ENCODE measurements at places on chromosomes 16 and 17. TPM values are rescaled to one million over a fixed set of nuclear protein-coding genes. Genes with fewer than 3 reads are reported as not detected.

DNA sequence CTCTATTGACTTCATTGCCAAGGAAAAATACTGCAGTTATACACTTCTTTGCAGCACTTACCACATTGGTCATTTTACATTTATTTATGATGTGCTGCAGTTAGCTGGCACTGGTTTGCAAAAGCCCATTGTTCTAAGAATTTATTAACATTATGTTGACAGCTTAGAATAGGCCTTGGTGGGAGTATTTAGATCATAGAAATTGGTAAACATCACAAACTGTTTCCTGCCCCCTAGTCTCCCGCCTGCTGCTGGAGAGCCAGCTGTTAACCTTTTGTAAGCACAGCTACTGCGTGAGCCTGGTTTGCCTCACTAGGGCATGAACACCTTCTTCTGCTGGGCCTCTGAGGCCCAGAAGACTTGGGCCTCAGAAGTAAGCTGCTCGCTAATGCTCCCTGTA lies 651.4 kb upstream of the GOT2 start:
- no peak overlapping the region for H3K4me3 ChIP-seq
- H3K27me3 ChIP-seq = no peaks in the 10 kb centered on the region
- no peaks in the 10 kb centered on the region for H3K36me3 ChIP-seq
- H3K27ac ChIP-seq = no peak overlapping the region

DNA sequence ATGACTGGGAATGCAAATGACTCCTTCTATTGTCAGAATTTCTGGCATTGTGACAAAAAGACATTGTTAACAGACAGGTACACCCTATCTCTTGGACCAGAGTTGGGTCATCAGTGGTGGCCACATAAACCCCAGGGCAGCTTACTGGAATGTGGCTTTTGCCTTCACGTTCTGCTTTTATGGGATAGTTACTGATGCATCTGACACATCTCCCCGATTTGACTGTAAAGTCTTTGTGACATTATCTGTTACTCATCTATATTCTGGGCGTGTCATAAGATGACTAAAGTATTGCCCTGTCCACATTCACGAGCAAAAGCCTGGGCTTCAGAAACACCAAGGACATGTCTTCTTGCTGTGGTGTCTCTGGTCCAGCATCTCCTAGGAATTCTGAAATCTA lies 18.7 kb upstream of the AQP8 start:
- no peaks in the 10 kb centered on the region for H3K36me3 ChIP-seq
- no peak overlapping the region for H3K4me3 ChIP-seq
- H3K4me1 ChIP-seq = no peaks in the 10 kb centered on the region
- H3K27ac ChIP-seq = no peak overlapping the region

GRCh38 chr17:12987120-12987519 lies 30.7 kb downstream of the ELAC2 start:
- peaks cover 4% of the 10 kb centered on the region for H3K4me1 ChIP-seq
- H3K36me3 ChIP-seq = peaks cover 17% of the 10 kb centered on the region
- H3K27me3 ChIP-seq = no peaks in the 10 kb centered on the region
- H3K27ac ChIP-seq = no peak overlapping the region

DNA sequence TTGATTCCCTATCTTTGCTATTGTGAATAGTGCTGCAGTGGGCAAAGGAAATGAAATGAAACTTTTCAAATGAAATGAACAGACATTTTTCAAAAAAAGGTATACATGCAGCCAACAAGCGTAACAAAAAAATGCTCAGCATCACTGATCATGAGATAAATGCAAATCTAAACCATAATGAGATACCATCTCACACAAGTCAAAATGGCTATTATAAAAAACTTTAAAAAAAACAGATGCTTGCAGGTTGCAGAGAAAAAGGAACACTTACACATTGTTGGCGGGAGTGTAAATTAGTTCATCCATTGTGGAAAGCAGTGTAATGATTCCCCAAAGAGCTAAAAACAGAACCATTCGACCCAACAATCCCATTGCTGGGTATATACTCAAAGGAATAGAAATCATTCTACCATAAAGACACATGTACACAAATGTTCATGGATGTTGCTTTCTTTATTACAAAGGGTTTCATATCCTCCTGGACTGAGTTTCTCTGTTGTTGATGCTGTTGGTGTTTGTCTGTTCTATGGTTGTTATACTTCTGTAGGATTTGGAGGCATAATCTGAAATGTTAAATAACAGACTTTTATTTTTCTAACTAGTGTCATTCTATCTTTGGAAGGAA lies 99.3 kb upstream of the SOX9 start:
- no peaks in the 10 kb centered on the region for H3K36me3 ChIP-seq
- no peaks in the 10 kb centered on the region for H3K4me1 ChIP-seq
- no peak overlapping the region for H3K4me3 ChIP-seq

GRCh38 chr16:17556276-17557052 lies 85.7 kb upstream of the XYLT1 start:
- H3K4me1 ChIP-seq = peaks cover 3% of the 10 kb centered on the region
- H3K36me3 ChIP-seq = no peaks in the 10 kb centered on the region
- no peak overlapping the region for H3K27ac ChIP-seq
- H3K27me3 ChIP-seq = peaks cover 3% of the 10 kb centered on the region

GRCh38 chr17:30345527-30346075 lies 11.7 kb upstream of the TMIGD1 start:
- H3K36me3 ChIP-seq = no peaks in the 10 kb centered on the region
- no peak overlapping the region for H3K4me3 ChIP-seq
- no peaks in the 10 kb centered on the region for H3K27me3 ChIP-seq
- no peak for DNase-seq
- H3K4me1 ChIP-seq = peaks cover 17% of the 10 kb centered on the region

Gene UBE2Z
- 68.5 TPM for total RNA-seq

DNA sequence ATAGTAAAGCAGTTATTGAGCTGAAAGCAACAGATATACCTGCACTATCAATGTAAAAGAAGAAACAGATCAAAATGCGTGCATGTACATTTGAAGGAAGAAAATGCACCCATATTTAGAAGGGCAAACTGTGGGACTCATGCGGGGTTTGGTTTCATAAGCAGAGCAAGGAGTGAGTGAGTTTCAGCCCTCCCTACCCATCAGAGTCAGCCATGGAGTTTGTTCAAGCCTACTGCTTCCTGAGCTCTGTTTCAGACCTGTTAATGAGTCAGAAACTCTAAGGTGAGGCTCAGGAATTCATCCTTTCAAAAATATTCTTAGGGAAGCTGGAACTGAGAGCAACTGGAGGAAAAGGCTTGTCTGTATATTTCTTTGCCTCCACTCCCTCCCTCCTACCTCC lies 446.2 kb downstream of the HS3ST4 start:
- H3K27ac ChIP-seq = no peak overlapping the region
- no peak for DNase-seq
- H3K4me1 ChIP-seq = no peaks in the 10 kb centered on the region
- H3K27me3 ChIP-seq = no peaks in the 10 kb centered on the region

DNA sequence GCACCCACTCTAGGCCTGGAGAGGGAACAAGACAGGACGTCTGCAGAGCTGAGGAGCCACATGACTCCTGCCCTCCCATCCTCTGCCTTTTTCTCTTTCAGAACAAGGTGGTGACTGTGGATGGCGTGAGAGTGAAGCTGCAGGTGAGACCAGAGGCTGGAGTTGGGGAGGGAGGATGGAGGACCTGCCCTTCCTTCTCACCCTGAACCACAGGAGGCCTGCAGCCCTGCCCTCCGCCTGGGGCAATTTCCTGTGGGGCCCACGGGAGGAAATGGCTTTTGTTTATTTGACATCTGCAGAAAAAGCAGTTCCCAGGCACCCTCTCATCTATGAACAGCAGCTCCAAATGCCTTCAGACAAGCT lies 5.1 kb downstream of the RAB37 start:
- no peak overlapping the region for H3K4me3 ChIP-seq
- DNase-seq = peak; percentile 31
- H3K4me1 ChIP-seq = peaks cover 7% of the 10 kb centered on the region
- no peaks in the 10 kb centered on the region for H3K36me3 ChIP-seq

Gene CD79B
- not detected for total RNA-seq

DNA sequence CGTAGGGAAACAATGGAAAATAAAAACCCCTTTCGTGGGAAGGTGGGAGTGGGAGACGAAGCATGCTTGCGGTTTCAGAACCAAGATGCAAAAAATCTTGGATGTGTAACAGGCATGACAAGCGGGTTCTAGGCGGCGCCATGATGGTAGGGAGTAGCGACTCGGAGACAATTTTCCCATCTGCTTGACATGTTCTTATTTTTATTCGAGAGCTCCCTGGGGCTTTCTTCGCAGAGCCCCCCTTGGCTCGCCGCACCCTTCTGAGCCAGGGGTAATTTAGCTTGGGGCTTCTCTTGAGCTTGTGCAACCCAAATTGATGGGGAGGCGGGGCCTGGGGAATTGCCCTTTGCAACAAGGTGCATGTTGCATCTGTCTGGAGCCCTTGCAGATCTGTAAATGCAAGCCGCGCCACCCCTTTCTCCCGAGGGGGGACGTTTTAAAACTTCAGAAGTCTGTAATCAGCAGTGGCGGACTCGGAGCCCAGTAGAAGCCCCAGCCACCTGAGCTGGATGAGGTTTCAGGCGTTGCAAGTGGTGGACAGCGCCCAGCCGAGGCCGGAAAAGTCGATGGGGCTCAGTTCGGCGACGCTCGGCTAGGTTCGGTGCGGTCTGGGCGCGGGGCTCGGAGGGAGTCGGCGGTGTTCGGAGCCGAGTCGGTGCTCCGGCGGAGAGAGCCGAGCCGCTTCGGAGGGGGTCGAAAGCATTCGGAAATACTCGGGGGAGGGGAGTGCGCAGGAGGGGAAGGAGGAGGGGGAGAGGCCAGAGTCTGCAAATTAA lies 2.9 kb downstream of the GNAO1 start:
- peaks cover 60% of the 10 kb centered on the region for H3K27me3 ChIP-seq
- no peak overlapping the region for H3K4me3 ChIP-seq
- no peaks in the 10 kb centered on the region for H3K4me1 ChIP-seq
- peak; percentile 55 for DNase-seq
- H3K27ac ChIP-seq = no peak overlapping the region

- H3K36me3 ChIP-seq = no peaks in the 10 kb centered on the region
- H3K27me3 ChIP-seq = no peaks in the 10 kb centered on the region
- H3K4me1 ChIP-seq = peaks cover 15% of the 10 kb centered on the region
- DNase-seq = no peak
- H3K27ac ChIP-seq = no peak overlapping the region
Observed at GRCh38 chr17:18177722-18178121, 5.9 kb upstream of the ALKBH5 start.

Gene CORO6
- 2.8 TPM for total RNA-seq
